ENCODE measurements at places on chromosomes 5 and 9.

DNA sequence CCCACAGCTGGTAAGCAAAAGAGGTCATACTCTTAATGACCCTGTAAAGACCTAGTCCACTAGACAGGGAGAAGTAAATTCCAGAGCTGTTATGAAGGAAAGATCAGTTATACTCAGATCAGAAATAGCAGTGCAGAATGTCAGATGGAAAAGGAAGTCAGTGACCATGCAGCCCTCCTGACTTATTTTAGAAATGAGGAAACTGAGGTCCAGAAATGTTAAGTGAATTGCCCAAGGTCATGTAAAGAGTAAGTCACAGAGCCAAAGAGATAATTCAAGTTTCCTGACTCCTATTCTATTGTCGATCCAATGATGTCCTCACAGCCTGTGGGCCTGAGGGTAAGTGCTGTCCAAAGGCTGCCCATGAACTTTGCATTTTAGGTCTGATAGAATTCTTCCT lies 214.9 kb upstream of the IL12B start:
- DNase-seq = no peak

GRCh38 chr5:84603568-84604185 lies 219.0 kb upstream of the EDIL3 start:
- DNase-seq = peak; percentile 29

GRCh38 chr5:370311-370958 lies 48.9 kb downstream of the AHRR start:
- DNase-seq = peak; percentile 47

GRCh38 chr9:33818167-33818846 lies 1.3 kb downstream of the UBE2R2 start:
- no peak for DNase-seq

- no peak for DNase-seq
Measured at GRCh38 chr5:175692996-175693710, 35.3 kb downstream of the HRH2 start.

- no peak for DNase-seq
Measured at GRCh38 chr5:393846-394275, 49.1 kb upstream of the EXOC3 start.

DNA sequence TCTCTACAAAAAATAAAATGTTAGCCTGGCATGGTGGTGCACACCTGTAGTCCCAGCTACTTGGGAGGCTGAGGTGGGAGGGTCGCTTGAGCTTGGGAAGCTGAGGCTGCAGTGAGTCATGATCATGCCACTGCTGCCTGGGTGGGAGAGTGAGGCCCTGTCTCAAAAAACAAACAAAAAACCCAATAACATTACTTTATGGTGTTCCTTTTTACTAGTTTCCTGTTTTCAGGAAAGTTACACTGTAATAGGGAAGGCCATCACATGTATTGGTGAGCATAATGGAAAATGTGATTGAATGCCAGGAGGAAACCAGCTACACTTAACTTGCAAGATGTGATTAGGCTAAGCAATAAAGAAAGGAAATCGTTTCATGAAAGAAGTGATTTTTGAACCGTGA lies 42.7 kb downstream of the SV2C start:
- DNase-seq = no peak

- no peak for DNase-seq
Measured at GRCh38 chr9:15213249-15213648, 93.8 kb downstream of the TTC39B start.

DNA sequence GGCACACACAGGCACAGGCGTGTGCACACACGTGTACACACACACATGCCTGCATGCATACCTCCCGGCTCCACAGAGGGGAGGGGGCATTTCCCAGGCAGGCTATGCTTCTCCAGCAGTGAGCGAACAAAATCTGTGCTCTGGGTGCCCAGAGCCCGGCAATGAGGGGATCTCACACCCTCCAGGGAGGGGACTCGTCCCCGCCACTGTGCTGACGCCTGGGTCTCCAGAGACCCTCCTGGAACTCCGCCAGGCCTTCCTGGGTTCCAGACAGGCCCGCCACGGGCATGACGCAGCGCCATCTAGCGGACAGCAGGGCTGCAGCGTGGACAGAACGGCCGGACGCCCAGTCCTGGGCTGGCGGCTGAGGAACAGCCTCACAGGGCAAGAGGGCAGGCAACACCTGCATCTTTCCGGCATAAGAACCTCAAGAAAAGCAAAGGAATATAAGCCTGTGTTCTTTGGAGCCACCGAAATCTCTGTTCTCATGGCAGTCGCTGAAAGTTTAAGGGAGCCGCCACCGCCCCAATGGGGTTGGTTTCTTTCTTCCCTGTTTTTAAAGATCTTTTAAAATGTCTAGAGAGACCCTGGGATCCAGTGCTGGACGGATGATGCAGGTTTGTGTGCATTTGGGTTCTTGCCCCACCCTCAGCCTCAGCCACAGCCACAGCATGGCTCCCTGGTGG lies 135.6 kb upstream of the PPP1R26 start:
- DNase-seq = peak; percentile 80

DNA sequence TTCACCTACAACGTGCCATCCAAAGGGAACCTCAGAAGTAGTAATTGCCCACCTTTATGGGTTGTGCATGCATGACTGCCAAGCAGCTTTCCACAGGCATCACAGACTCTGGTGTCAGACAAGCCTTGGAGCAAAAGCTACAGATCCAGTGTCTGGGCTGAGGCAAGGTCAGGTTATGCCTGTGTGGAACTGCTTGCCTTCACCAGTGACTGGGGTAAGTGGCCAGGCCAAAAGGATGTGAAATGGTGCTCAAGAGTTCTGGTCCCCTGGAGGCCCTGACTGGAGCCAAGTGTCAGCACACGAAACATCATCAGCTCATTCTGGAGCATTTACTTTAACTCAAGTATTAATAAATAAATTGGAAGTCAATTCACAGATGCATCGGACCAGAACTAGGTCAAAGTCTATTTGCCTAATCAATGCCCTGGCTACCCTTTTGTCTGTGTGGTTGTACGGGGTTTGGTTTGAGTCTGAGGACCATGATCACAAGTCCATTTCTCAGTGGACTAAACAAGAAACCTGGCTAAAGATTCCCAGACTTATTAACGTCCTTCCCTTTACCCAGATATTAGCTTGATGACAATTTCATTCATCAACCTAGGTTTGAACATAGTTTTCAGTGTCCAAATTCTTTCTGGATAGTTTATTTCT lies 41.5 kb upstream of the ZBED3 start:
- no peak for DNase-seq

- no peak for DNase-seq
Measured at GRCh38 chr5:6737043-6737941, 24.1 kb downstream of the TENT4A start.

GRCh38 chr5:6273090-6273735 lies 105.1 kb downstream of the MED10 start:
- DNase-seq = no peak

DNA sequence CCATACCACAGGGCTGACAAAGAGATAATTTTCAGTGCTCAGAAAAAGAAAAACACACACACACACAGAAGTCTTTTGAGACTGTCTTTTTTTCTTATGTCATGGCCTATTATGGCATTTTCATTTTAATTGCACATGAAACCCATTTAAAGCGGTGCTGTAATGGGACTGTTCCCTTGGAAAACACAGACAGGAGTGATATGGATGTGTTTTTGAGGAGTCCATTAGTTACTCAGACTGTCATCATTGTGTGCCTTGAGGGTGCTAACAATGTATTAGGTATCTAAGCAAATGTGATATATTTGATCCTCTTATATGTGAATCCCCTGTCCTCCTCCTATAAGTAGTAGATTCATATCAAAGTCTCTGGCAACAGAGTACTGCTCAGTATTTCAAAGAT lies 642.0 kb upstream of the WWC1 start:
- no peak for DNase-seq

DNA sequence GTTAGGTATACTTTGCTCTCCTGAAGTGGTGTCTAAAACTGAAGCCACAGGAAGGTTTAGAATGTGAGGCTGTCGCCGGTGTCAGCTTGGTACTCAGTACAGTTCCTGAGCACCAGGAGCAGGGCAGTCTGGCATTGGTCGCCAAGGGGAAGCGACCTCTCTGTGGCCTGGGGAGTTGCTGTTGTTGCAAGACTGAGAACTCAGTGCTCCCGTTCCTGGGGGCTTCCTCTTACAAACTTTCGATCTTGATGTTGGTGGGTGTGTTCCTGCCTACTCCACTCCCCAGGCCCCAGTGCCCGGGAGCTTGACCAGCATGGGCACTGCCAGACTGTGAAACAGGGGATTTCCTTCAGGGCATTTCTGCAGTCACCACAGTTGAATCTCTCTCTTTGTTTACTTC lies 52.4 kb upstream of the PPARGC1B start:
- DNase-seq = peak; percentile 36

DNA sequence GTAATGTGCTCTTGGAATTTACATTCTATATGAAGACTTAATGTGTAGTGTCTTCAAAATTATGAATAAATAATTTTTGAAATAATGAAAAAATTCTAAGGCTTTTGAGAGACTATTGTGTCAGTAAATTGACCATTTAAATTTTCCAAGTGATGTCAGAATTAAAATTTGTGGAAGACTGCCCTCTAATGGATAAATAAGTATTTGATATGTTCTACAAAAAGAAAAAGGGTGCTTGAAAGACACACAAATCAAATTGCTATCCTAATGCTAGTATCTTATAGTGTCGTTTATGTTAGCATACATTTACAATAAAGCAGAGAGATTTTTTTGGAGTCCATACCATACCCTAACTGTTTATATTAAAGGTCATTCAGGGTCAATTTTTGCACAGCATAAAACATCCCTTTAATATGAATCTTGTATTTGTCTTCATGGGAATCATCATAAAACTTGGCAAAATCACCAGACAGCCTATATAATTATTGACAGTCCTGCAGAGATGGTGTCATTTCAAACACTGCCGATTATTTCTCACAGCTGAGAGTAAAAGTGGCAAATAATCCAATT lies 120.8 kb upstream of the SLC27A6 start:
- no peak for DNase-seq

DNA sequence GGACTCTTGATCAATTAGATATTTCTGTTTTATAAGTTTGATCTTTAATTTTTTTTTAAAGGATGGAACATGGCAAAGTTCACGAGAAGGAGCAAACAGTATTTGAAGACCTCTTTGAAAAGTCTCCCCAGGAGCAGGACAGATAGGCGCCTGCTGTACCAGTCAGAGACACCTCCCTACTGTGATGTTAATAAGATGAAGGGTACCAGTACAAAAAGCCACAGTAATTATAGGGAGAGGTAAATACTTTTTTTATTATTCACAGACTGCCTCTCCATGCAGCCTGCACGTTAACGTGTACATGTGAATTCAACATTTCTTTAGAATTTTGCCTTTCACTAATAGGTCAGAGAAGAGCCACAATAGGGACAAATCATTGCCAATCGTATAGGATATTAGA lies 146.5 kb upstream of the CDH6 start:
- no peak for DNase-seq

GRCh38 chr5:132354381-132355139 lies 14.9 kb upstream of the SLC22A5 start:
- DNase-seq = no peak

DNA sequence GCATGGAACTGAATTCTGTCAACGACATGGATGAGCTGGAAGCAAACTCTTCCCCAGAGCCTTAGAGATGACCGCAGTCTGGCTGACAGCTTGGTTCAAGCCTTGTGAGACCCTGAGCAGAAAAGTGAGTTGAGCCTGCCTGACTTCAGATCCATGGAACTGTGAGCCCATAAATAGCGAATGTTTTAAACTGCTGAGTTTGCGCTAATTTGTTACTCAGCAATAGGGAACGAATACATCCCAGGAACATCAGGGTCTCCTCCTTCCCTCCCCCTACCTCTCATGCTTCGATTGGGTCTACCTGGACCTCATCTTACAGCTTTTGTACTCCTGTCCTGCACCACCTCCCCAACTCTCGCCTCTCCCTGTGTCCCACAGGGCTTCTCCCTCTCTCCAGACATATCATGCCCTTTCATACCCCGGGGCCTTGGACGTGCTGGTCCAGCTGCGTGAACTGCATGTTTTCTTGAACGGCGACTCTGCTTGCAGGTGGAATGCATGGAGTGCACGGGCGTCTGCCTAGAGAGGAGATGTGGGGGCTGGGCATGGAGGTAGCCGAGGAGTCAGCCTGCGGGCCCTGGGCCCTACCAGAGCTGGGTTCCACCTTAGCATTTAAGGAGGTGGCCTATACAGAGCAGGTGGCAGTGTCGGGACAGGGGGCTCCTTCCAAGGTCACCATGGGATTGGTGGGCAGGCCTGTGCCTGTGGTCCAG lies 7.9 kb downstream of the GADD45G start:
- no peak for DNase-seq

- no peak for DNase-seq
Measured at GRCh38 chr5:61491861-61492260, 159.8 kb downstream of the ZSWIM6 start.

- no peak for DNase-seq
Measured at GRCh38 chr9:37840560-37841194, 40.1 kb downstream of the DCAF10 start.

GRCh38 chr5:73989956-73990355 lies 364.0 kb downstream of the ARHGEF28 start:
- DNase-seq = no peak

DNA sequence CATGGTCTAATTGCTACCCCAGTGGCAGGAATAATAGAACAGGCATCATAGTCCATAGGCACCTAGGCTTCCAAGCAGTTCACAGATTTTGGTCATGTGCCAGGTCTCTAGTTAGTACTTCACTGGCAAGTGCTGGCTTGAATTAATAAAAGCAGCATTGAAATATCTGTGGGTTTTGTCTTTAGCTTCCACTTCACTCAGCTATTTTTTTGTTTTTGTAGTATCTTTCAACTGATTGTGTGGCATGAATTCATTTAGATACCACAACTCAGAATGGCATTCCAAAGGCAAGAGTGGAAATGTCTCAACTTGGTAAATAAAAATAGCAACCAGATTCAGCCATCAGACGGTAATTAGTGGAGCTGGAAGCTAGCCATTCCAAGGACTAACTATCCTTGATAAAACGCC lies 27.9 kb upstream of the ITGA2 start:
- DNase-seq = no peak

DNA sequence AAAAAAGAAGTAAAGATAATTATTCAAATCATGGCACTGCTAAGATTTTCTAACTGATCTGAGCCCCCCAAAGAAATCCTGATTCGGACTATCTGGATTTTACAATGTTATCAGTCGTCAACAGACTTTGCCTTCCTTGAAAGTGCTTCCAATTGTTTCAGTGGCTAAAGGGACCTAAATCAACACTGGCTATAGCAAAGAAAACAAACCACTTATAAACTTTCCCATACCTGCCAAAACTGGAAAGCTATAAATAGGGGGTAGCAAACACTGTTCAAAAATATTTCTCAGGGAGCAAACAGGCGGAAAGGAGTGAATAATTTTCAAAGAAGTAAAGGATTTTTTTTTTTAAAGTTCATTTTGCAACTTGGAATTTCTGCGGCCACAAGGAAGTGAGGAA lies 105.6 kb upstream of the LIFR start:
- DNase-seq = no peak

DNA sequence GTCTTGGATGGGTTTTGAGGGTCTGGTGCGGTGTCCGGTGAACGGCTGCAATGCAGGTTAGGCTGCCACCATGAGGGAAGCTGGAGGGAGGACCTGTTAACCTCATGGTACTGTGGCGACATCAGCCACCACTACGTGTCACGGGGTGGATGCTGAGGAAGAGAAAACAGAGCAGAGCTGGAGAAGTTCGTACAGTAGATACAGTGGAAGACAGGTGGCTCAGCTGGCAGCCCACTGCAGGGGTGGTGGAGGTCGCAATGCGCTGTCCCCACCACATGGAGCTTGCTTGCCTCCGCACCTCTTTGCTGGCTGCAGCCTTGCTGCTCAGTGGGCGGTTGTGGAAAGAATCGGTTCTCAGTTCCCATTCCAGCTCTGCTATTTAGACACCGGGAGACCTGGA lies 2.8 kb downstream of the DCANP1 start:
- peak; percentile 13 for DNase-seq

GRCh38 chr9:124467410-124468060 lies 17.3 kb downstream of the ADGRD2 start:
- peak; percentile 10 for DNase-seq

All from heart left ventricle (tissue), 16 donors.